Stimulated activated CD4-positive, alpha-beta T cell treated with anti-CD3 and anti-CD28 coated beads, Interleukin-1b, Interleukin-23, amount 100 ng/mL, for 1 hour (primary cell): ENCODE measurements at places on chromosomes 4 and X.

DNA sequence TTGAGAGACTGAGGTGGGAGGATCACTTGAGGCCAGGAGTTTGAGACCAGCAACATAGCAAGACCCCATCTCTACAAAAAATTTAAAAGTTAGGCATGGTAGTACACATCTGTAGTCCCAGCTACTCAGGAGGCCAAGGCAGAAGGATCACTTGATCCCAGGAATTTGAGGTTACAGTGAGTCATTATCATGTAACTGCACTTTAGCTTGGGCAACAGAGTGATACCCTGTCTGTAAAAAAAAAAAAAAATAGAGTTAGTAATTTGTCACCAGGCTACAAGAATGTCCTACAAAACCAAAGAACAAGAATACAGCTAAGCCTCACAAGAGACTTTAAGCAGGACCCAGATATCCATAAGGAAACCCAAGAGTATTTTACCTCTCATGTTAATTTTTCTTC, 27.0 kb upstream of the RAB28 start:
- DNase-seq, result no peak

DNA sequence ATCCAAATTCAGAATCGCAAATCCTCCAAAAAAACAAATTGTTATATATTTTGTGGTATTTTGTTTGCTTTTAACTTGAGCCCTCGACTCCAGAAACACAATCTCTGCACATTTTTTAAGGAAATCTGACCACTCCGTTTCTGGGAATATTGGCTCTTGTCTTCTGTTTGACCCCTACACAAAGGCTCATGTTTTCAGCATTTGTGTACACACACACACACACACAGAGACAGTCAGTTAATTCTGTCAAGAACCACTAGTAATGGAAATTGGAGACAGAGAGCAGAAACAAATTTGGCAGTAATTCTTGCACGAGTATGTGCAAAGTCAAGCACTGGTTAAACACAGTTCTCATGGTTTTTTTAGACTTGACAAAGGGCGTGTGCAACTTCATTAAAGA, 115.4 kb downstream of the AFAP1 start:
- no peak for DNase-seq

DNA sequence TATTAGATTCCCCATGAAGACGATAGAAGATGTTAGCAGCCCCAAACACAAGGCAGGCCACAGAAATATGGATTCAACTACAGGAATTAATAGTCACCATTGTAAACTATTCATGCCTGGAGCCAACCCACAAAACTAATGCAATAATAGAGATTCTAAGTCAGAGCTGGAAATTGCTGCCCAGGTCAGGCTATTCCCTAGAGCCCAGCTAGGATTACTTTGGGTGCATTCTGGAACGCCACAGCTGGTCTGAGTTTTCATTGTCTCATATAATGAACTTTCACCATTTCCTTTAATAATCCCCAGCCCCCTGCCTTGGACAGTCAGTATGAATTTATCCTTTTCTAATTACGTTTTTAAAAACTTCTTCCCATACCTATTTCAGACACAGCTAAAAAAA, 252.6 kb downstream of the PAPSS1 start:
- no peak for DNase-seq

GRCh38 chr4:48073567-48074103, 57.1 kb downstream of the NIPAL1 start:
- no peak for DNase-seq

- DNase-seq, result no peak
Observed at GRCh38 chr4:67787311-67787710, 33.1 kb upstream of the GNRHR start.

DNA sequence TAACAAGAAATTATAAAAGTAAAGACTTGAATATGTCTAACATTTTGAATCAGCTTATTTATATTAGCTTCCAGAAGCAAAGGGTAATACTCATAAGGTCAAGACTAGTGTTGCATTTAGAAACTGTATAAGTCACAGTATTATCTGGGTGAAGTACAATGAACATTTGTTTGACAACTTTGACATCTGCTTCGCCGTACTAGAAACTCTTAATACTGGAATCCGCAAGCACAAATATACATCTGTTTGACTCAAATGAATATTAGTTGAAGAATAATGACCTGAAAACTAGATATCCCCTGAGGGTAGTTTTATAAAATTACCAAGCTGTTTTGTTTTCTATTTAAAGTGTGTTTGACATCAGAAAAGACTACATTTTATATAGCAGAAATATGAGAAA, 135.4 kb upstream of the ATOH1 start:
- no peak for DNase-seq

GRCh38 chrX:124502166-124502565, 155.8 kb downstream of the SH2D1A start:
- no peak for DNase-seq

- no peak for DNase-seq
Observed at GRCh38 chr4:71553605-71554004, 214.8 kb downstream of the SLC4A4 start.

GRCh38 chr4:185119927-185120630, 23.0 kb upstream of the SLC25A4 start:
- no peak for DNase-seq

GRCh38 chr4:108828620-108829019, 65.8 kb upstream of the ETNPPL start:
- DNase-seq, result no peak

- no peak for DNase-seq
Observed at GRCh38 chrX:109813236-109813635, 80.2 kb upstream of the ACSL4 start.
